ENCODE measurements at places on chromosomes 16 and 17. TPM values are rescaled to one million over a fixed set of nuclear protein-coding genes. Genes with fewer than 3 reads are reported as not detected.

ASB16 gene
- total RNA-seq = not detected

WFIKKN2 gene
- total RNA-seq = not detected

TUBB3 gene
- total RNA-seq = 311 TPM

C16orf74 gene
- total RNA-seq = 5.0 TPM

MRPL12 gene
- total RNA-seq = 17.5 TPM

DNA sequence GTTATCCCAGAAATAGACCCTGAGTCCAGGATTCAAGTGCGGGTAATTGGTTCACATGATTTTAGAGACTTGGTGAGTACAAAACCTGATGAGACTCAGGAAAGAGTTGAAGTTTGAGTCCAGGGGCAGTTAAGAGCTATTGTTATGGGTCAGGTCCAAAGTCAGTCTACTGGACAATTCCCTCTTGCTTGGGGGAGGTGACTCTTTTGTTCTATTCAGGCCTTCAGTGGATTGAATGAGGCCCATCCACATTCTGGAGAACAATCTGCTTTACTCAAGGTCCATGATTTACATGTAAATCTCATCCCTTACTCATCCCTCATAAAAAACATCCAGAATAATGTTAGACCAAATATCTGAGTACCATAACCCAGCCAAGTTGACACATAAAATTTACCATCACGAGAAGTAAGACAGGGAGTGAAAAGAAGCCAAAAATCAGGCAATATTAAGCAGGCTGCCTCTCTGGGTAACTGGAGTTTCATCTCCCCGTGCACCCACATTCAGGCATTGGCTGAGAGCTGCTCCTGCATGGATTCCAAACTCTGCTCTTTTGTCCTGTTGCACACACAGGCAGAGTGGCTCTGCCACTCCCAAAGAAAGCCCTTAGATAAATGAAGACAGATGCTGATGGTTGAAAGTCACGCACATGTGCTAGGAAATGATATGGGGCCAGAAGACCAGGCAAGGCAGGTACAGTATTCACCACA, 156.0 kb upstream of the SALL1 start:
- no peaks in the 10 kb centered on the region for H3K4me1 ChIP-seq
- no peaks in the 10 kb centered on the region for H3K36me3 ChIP-seq
- H3K4me3 ChIP-seq = no peak overlapping the region
- no peaks in the 10 kb centered on the region for H3K27me3 ChIP-seq

- peak; percentile 28 for DNase-seq
- H3K4me3 ChIP-seq = no peak overlapping the region
- H3K27ac ChIP-seq = peak overlapping the region; percentile 11
- peaks cover 6% of the 10 kb centered on the region for H3K4me1 ChIP-seq
Measured at GRCh38 chr17:63039342-63039741, 73.3 kb downstream of the TANC2 start.

GRCh38 chr16:56870276-56870888, 5.4 kb downstream of the SLC12A3 start:
- no peaks in the 10 kb centered on the region for H3K27me3 ChIP-seq
- no peak for DNase-seq
- H3K4me1 ChIP-seq = no peaks in the 10 kb centered on the region
- H3K36me3 ChIP-seq = no peaks in the 10 kb centered on the region
- no peak overlapping the region for H3K4me3 ChIP-seq

- no peaks in the 10 kb centered on the region for H3K27me3 ChIP-seq
- no peak overlapping the region for H3K27ac ChIP-seq
- H3K4me3 ChIP-seq = no peak overlapping the region
- H3K4me1 ChIP-seq = peaks cover 4% of the 10 kb centered on the region
- no peak for DNase-seq
Measured at GRCh38 chr16:51949282-51949681, 597.7 kb downstream of the TOX3 start.

- no peak for DNase-seq
- peaks cover 15% of the 10 kb centered on the region for H3K4me1 ChIP-seq
- no peak overlapping the region for H3K4me3 ChIP-seq
- no peak overlapping the region for H3K27ac ChIP-seq
- no peaks in the 10 kb centered on the region for H3K36me3 ChIP-seq
Measured at GRCh38 chr17:1574697-1575471, 12.3 kb upstream of the PITPNA start.

DNA sequence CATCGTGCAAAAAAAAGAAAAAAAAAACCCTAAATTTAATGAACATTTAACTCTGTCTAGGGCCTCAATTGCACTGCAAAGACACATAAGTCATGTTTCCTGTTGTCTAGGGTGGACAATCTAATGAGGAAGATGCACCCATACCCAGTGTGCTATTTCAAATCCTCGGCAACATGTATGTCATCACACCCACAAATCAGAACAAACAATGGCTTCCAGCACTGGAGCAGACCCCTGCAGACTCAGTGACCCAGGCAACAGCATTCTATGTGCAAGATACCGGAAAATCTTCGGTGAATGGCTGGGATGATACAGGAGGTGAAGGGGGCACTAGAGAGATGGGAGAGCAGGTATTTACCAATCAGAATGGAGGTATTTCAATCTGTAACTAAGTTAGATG, 221.7 kb upstream of the XYLT1 start:
- H3K36me3 ChIP-seq = no peaks in the 10 kb centered on the region
- H3K4me3 ChIP-seq = no peak overlapping the region
- no peaks in the 10 kb centered on the region for H3K4me1 ChIP-seq

DNA sequence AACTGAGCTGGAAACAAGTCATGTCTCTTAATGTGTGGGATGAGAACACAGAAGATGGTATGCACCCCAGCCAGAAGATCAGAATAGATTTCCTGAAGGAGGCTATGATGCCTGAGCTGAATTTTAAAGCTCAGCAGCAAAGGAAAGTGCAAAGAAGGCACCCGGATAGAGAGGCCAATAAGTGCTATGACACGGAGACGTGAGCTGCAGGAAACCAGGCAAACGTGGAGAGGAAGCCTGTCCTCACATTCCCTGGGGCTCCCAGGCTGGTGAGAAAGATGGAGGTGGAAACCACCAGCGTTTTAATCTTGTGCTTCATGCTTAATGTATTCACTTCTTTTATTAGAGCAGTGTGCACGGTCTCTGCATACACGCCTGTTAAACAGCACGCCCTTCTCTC, 302.1 kb downstream of the HAPSTR1 start:
- no peak overlapping the region for H3K27ac ChIP-seq
- no peaks in the 10 kb centered on the region for H3K4me1 ChIP-seq
- no peaks in the 10 kb centered on the region for H3K36me3 ChIP-seq
- H3K4me3 ChIP-seq = no peak overlapping the region
- no peaks in the 10 kb centered on the region for H3K27me3 ChIP-seq

DNA sequence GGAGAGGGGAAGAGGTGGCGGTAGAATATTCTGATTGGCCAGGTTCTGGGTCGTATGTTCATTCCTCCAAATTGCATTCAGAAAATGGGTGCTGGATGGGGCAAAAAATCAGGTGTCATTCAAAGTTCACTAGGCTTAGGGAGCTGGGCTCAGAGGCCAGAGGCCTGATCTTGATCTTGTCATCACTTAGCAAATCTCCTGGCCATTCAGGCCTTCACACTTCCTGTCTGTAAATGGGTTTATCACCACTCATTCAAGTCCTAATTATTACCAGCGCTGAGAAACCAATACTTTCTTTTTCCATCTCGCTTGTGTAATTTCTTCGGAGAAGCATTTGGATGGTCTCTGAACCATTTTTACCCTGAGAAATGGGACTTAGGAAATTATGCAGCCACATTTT, 50.8 kb downstream of the BMERB1 start:
- no peak overlapping the region for H3K4me3 ChIP-seq
- no peak overlapping the region for H3K27ac ChIP-seq
- no peaks in the 10 kb centered on the region for H3K36me3 ChIP-seq

DNA sequence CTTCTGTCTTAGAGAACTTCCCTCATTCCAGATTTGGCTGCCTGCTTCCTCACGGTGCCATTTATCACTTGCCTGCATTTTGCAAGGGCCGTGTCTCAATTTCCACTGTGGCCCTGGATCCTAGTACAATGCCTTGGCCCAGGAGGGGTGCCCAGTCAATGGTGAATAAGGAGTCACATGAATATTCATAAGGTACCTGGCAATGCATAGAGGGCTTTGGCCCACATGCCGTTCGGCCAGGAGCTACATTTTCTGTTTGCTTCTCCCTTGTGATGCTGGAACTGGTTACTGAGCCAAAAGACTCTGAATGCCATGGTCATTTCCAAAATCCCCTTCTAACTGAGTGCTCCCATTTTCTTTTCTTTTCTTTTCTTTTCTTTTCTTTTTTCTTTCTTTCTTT, 4.8 kb upstream of the PIRT start:
- no peak for DNase-seq
- H3K4me3 ChIP-seq = no peak overlapping the region
- no peaks in the 10 kb centered on the region for H3K4me1 ChIP-seq
- H3K36me3 ChIP-seq = no peaks in the 10 kb centered on the region

GRCh38 chr16:84486551-84487235, 17.8 kb downstream of the MEAK7 start:
- H3K4me1 ChIP-seq = no peaks in the 10 kb centered on the region
- no peak overlapping the region for H3K27ac ChIP-seq
- no peak for DNase-seq
- H3K36me3 ChIP-seq = peaks cover 47% of the 10 kb centered on the region
- H3K27me3 ChIP-seq = no peaks in the 10 kb centered on the region
- no peak overlapping the region for H3K4me3 ChIP-seq

DNA sequence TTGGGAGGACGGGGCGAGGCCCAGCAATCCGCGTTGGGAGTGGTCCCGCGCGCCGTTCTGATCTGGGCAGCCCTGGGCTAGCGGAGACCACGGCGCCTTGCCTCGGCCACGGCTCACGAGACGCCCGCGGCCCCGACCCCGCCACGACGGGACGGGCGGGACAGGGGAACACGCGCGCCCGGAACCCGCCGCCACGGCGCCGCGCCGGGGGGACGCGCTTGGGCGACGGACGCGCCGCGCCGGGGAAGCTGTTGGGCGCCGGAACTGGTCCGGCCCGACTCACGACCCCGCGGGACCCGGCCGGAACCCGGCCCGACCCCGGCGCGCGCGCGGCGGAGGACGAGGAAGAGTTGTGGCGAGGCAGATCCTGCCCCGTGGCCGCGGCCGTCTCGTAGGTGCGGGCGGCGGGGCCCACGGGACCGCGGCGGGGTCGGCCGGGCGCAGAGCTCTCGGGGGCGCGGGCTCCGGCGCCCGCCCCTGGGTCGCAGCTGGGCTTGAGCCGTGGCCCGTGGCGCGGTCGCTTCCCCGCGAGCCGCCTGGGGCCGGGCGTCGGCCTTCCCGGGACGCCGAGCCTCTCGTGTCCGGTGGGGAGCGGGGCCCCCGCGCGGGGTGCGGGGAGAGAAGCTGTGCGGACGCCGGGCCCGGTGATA, at the start of gene ACSF3:
Gene ACSF3 (plus strand): TSS at position 251 of the 650 bp plus-strand sequence. CDS start 6,830 bp downstream, outside the sequence.
- DNase-seq = peak; percentile 41
- H3K4me1 ChIP-seq = 0 out of 2 replicates have a peak, but pooled peaks cover 2% of the 10 kb centered on the region
- peak within 1 kb of the TSS; percentile 63 for H3K27ac ChIP-seq
- peak within 1 kb of the TSS; percentile 82 for H3K4me3 ChIP-seq

DNA sequence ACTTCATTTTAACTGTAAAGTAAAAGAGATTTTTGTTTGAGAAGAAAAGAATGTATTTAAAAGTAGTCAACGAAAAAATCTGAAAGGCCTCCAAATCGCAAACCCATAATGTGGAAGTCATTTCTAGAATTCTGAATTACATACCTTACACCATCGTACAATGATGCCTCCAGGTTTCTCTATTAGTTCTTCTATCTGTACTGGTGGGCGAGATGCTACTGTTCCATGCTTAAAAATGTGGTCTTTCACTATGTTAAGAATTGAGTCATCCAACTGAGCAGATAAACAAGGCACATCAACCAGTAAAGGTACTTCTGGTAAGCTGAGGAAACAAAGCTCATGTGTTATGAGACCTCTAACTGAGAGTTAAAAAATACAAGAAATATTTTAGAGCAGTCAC, 28.5 kb downstream of the CRLF3 start:
- H3K36me3 ChIP-seq = peaks cover 27% of the 10 kb centered on the region
- H3K4me1 ChIP-seq = no peaks in the 10 kb centered on the region
- H3K27me3 ChIP-seq = no peaks in the 10 kb centered on the region
- DNase-seq = peak; percentile 8

DNA sequence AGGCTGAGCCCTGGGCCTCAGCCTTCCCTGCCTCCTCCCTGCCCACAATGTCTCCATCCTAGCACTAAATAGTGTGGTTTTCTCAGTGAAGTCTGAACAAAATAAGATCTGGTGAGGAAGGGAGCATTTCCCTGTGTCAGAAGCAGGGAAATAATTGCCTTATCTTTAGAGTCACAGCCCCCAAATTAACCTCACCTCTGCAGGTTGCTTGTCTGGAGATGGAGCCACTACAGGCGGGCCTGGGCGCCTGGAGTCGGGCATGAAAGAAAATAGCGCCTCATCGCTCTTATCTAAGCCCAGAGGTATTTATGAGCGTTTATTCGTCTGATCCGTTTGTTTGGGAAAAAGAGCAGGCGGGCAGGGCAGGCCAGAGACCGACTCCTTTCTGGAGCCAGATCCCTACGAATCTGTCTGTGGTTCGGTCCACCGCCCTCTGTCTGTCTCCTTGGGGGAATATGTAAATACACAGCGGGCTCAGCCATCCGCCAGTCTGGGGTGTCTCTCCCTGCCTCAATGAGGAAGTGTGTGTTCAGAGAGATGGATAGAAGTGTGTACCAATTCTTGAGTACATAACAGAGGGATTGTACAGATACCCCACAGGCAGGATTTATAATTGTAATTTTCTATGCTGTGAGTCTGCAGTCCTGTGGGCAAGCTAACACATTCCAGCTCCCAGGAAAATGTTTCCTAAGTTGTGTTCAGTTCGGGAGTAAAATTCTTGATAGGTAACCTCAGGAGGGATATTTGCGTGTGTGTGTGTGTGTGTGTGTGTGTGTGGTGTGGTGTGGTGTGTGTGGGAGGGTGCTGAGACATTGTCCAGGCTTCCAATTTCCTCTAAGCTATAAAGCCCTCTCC, 4.3 kb downstream of the HOXB6 start:
- peaks cover 5% of the 10 kb centered on the region for H3K4me1 ChIP-seq
- peak; percentile 24 for DNase-seq
- no peaks in the 10 kb centered on the region for H3K27me3 ChIP-seq
- H3K4me3 ChIP-seq = no peak overlapping the region

DNA sequence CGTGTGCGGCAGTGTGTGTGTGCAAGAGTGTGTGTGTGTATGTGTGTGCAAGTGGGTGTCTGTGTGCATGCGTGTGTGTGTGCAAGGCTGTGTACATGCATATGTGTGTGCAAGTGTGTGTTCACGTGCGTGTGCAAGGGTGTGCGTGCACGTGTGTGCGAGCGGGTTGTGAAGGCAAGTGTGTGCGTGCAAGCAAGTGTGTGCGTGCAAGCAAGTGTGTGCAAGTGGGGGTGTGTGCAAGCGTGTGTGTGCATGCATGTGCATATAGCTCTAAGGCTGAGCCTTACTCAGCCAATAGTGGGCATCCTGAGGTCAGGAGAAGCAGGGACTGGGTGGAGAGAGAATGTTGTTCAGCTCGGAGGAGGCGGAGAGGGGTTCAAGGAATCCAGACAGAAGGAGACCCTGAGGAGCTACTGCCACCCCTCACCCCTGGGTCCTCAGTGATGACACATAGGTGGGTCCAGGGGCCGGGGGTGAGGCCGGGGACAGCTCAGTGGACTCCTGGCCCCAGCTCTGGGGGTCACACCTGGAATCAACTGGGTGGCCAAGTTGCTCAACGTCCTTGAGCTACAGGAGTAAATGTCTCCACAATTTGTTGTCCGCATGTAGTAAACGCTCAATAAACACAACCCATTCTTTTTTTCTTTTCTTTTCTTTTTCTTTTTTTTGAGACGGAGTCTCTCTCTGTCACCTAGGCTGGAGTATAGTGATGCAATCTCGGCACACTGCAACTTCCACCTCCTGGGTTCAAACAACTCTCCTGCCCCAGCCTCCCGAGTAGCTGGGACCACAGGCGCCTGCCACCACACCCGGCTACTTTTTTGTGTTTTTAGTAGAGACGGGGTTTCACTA, 1.8 kb downstream of the PRR29 start:
- no peak overlapping the region for H3K27ac ChIP-seq
- no peak overlapping the region for H3K4me3 ChIP-seq
- H3K27me3 ChIP-seq = peaks cover 48% of the 10 kb centered on the region
- H3K4me1 ChIP-seq = no peaks in the 10 kb centered on the region
- H3K36me3 ChIP-seq = no peaks in the 10 kb centered on the region
